ENCODE measurements at places on chromosomes 16 and 17. TPM values are rescaled to one million over a fixed set of nuclear protein-coding genes. Genes with fewer than 3 reads are reported as not detected.

CETP gene
- not detected for total RNA-seq

SULT1A3 gene
- 17.4 TPM for total RNA-seq

WDR59 gene
- 69.2 TPM for total RNA-seq

TNFRSF13B gene
- total RNA-seq: not detected

GRCh38 chr16:85105475-85105874 is 6.8 kb downstream of the CIBAR2 start:
- H3K4me1 ChIP-seq: peaks cover 30% of the 10 kb centered on the region
- H3K27me3 ChIP-seq: no peaks in the 10 kb centered on the region
- no peak overlapping the region for H3K27ac ChIP-seq

DNA sequence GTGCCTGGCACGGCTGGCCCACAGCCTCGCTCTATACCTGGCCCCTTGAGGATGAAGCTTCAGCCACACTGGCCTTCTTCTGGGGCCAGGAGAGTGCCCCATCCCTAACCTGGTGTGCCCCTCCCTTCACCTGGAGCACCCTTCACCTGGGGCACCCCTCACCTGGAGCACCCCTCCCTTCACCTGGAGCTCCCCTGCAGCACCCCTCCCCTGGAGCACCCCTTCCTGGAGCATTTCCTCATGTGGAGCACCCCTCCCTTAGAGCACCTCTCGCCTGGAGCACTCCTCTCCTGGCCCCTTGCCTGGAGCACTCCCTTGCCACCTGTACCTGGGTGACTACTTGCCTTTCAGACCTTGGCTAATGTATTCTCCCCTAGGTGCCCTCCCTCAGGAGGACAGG is 2.4 kb upstream of the FBXL16 start:
- no peaks in the 10 kb centered on the region for H3K36me3 ChIP-seq
- no peak for DNase-seq
- H3K27ac ChIP-seq: no peak overlapping the region
- peaks cover 40% of the 10 kb centered on the region for H3K27me3 ChIP-seq

- H3K4me1 ChIP-seq: no peaks in the 10 kb centered on the region
- H3K4me3 ChIP-seq: no peak overlapping the region
- no peaks in the 10 kb centered on the region for H3K36me3 ChIP-seq
- peaks cover 7% of the 10 kb centered on the region for H3K27me3 ChIP-seq
Observed at GRCh38 chr17:4759776-4760236, 11.9 kb upstream of the TM4SF5 start.

DNA sequence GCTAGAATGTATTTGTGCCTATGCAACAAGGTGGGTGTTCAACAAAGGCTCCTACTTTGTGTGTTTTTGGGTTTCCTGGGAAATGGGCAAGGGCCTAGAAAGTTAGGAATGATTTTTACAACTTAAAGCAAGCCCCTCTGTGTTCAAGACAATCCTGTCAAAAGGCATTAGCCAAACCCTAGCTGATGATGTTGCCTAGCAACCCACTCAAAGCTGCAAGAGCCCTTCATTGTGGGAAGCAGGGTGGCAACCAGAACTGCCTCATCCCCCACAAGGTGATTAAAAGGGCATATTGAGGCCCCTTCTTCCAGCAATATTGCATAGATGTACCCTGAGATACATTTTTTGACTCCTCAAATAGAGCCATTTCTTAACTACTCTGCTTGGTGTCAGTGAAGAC is 16.0 kb upstream of the RASL10B start:
- peaks cover 27% of the 10 kb centered on the region for H3K36me3 ChIP-seq
- no peaks in the 10 kb centered on the region for H3K27me3 ChIP-seq
- no peak for DNase-seq
- peaks cover 10% of the 10 kb centered on the region for H3K4me1 ChIP-seq

- H3K27me3 ChIP-seq: peaks cover 32% of the 10 kb centered on the region
- no peak overlapping the region for H3K4me3 ChIP-seq
- H3K27ac ChIP-seq: no peak overlapping the region
Observed at GRCh38 chr17:4588391-4588790, 4.1 kb downstream of the SMTNL2 start.

All from activated CD4-positive, alpha-beta T cell treated with anti-CD3 and anti-CD28 coated beads for 36 hours (primary cell).